ENCODE measurements at places on chromosomes 16 and 17.

DNA sequence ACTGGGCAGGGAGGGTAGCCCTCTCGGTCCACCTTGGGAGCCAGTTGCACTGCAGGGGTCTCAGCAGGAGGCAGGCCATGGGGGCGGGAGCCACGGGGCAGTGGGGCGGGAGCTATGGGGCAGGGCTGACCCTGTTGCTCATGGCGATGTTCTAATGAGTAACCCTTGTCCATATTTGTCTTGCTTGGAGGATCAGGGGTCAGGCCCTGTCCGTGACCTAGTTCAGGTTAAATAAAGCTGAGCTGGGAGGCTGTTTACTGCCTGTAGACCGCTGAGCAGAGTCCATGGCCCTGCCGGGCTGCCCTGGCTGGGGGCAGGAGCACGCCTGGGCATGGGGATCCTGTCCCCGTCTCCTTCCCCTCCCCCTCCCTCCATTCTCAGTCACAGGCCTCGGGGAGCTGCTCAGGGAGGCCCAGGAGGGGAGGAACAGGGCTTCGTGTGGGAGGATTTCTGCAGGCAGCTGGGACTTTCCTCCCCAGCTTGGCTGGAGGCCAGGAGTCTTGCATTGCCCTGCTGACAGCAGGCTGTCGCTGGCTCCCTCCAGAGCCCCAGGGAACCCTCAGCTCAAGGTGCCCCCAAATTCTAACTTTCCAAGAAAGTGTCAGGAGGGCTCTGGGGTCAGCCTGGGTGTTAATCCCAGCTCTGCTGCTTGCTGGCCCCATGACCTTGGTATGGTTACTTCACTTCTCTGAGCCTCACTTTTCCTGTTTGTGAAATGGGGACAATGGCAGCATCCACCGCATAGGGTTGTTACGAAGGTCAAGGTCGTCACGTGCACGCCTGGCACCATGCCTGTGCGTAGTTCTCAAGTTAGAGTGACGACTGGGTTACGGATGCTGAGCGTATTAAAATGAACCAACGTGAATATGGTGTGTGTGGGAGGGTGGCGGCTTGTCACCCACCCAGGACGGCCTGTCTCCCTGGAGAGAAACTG lies 6.1 kb upstream of the SERPINF2 start:
- peak; percentile 65 for DNase-seq

- DNase-seq: no peak
Measured at GRCh38 chr17:79841369-79842135, 2.3 kb upstream of the CBX4 start.

DNA sequence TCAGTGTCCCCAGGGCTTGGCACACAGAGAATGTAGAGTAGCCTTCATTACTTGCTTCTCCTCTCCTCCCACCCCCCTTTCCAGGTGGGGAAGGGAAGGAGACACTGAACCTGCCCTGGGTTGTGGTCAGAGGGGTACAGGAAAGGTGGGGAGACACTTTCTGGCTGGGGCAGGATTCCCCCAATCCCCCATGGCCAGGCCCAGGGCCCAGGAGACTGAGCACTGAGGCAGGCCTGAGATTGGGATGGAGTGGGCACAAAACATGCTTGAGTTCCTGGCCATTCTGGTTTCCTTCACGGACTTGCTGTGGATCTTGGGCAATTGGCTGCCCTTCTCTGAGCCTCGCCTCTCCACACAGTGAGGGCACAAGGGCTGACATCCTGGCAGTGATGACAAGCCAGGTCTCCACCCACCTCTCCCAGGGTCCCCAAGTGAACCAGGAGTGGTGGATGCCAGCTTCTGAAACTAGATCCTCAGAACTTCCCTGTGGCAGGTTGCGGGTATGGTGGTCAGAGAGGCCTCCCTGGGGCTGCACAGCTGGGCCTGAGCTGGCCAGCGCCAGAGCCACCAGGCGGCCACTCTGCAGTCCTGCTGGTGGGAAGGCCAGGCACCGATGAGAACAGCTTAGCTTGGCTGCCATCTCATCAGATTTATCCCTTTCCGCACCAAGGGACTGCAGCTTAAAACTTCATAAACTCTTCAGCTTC lies 9.3 kb downstream of the ZNF629 start:
- DNase-seq: peak; percentile 38

GRCh38 chr17:8362651-8363332 lies 13.7 kb downstream of the KRABD2 start:
- DNase-seq: peak; percentile 42

GRCh38 chr16:21703589-21704174 lies 39.9 kb downstream of the OTOA start:
- DNase-seq: no peak

GRCh38 chr16:63690961-63691360 lies 1430.9 kb downstream of the CDH11 start:
- DNase-seq: no peak

DNA sequence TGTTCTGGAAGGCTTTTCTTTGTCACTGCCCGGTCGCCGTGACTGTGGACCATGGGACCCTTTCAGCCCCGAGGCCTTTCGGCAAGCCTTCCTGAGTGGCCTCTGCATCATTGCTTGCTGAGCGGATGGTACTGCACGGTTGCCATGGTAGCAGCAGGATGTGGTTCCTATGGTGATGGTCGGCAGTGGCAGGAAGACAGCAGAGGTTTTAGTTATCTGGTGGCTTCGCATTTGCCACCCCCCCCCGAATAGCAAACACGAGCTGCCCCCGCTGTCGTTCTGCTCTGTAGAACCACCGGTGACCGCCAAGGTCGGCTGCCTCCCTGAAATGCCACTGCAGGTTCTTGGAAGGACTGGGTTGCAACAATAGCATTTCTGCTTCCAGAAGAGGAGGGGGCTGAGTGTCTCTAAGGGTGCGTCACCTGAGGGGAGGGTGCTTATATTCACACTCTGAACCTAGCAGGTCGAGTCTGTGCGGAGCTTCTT lies 76.6 kb downstream of the CMIP start:
- DNase-seq: no peak

- no peak for DNase-seq
Measured at GRCh38 chr16:27366687-27367460, 35.1 kb upstream of the IL21R start.

GRCh38 chr17:62876063-62876462 lies 67.9 kb upstream of the MARCHF10 start:
- peak; percentile 13 for DNase-seq

- peak; percentile 16 for DNase-seq
Measured at GRCh38 chr17:64974750-64975317, 55.6 kb upstream of the LRRC37A3 start.

DNA sequence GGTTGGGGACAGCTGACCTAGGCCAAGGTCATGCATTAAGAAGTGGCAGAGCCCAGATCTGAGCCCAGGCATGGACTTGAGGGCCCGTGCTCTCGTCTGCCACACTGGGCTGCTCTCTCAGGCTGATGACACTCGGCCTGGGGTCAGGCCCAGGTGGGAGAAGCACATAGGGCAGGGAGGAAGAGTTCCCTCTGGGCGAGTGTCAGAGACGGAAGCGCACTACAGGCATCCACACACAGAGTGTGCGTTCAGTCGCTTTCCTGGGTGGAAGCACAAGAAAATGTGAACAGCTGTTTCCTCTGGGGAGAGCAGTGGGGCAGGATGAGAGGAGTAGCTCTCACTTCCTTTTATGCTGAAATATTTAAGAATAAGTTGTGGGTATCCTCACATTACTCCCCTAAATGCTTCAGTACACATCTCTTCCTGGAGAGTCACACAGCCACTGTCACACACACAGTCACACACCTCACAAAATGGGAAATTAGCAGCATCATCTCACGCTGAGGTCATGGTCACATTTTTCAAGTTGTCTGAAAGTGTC lies 59.7 kb downstream of the B9D1 start:
- DNase-seq: peak; percentile 67

DNA sequence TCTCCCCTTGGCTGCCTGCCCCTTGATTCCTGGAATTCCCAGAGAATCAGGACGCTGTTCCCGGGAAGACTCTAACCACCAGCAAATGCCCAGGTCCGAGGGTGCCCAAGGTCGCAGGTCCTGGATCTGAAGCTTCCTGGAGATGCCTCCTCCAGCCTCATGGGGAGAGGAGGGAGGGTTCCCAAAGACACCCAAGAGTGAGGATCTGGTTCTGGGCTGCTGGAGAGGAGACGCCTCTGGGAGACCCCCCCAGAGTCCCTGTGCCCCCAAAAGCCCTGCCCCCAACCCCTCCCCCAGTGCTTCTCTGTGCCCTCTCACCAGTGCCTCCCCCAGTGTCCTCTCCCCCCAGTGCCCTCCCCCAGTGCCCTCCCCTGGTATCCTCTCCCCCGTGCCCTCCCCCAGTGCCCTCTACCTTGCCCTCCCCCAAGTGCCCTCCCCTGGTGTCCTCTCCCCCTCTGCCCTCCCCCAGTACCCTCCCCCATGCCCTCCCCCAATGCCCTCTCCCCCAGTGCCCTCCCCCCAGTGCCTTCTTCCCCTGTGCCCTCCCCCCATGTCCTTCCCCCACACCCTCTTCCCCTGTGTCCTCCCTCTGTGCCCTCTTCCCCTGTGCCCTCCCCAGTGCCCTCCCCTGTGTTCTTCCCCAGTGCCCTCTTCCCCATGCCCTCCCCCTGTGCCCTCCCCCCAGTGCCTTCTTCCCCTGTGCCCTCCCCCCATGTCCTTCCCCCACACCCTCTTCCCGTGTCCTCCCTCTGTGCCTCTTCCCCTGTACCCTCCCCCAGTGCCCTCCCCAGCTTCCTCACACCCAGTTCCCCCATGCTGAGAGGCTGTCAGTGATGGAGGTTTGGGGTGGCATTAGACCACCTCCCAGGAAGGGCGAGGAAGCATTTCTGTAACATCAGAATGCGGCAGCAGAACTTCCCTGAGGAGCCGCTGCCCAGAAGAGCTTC lies 6.3 kb upstream of the SECTM1 start:
- DNase-seq: peak; percentile 68

DNA sequence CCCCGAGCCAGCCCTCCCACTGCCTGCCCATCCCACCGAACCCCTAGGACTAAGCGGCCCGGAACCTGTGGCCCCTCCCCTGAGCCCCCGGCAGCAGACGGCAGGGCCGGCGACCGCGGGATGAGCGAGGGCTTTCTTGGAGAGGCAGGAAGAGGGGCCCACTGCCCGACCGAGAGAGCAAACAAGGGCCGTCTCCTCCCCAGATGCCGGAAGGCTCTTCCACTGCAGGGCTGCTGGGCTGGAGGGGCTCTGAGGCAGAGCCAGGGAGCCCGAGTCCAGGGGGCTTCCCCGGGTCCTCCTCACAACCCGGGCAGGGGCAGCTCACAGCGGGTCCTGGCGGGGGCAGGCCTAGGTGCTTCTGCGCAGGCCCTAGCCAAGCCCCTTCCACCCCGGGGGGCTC lies 2.9 kb downstream of the PERCC1 start:
- DNase-seq: no peak

- DNase-seq: peak; percentile 51
Measured at GRCh38 chr16:30092373-30093010, 768 bp upstream of the TBX6 start.

- DNase-seq: no peak
Measured at GRCh38 chr17:55343900-55344513, 77.6 kb downstream of the MMD start.

- DNase-seq: peak; percentile 21
Measured at GRCh38 chr16:88527186-88527936, 42.8 kb upstream of the ZC3H18 start.

DNA sequence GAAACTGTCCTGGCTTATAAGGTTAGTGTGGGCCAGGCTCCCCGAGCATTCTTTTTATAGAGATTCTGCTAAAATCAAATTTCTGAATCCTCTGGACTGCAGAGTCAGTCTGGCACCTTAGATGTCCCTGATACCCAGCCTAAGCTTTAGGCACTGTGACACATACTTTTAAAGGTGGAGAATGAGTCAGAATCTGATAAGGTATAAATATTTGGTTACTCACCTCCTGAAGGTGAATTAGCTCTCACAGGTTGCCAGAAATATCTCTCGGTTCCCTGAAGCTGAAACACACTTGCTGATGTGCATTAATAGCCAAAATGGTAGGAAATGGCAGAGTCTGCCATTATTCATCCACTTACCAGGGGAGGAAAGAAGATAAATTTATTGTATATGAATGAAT lies 446.9 kb downstream of the UTP18 start:
- DNase-seq: no peak

DNA sequence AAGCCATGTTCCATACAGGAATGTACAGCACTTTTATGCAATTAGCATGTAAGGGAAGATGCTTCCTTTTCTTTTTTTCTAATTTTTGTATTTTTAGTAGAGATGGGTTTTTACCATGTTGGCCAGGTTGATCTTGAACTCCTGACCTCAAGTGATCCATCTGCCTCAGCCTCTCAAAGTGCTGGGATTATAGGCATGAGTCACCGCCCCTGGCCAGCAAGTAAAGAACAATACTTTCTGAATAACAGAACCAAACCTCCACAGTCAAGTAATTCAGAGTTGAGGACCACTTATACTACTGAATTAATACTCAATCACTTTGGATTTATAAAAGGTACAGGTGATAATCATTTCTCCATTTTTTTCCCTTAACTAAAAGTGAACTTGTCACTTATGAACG lies 13.0 kb downstream of the C16orf87 start:
- DNase-seq: peak; percentile 56

GRCh38 chr17:67544364-67544955 lies 167.4 kb downstream of the PITPNC1 start:
- no peak for DNase-seq

- peak; percentile 90 for DNase-seq
Measured at GRCh38 chr17:57869617-57870282, 19.9 kb upstream of the MRPS23 start.

GRCh38 chr16:54407596-54407995 lies 121.0 kb upstream of the IRX3 start:
- peak; percentile 52 for DNase-seq

DNA sequence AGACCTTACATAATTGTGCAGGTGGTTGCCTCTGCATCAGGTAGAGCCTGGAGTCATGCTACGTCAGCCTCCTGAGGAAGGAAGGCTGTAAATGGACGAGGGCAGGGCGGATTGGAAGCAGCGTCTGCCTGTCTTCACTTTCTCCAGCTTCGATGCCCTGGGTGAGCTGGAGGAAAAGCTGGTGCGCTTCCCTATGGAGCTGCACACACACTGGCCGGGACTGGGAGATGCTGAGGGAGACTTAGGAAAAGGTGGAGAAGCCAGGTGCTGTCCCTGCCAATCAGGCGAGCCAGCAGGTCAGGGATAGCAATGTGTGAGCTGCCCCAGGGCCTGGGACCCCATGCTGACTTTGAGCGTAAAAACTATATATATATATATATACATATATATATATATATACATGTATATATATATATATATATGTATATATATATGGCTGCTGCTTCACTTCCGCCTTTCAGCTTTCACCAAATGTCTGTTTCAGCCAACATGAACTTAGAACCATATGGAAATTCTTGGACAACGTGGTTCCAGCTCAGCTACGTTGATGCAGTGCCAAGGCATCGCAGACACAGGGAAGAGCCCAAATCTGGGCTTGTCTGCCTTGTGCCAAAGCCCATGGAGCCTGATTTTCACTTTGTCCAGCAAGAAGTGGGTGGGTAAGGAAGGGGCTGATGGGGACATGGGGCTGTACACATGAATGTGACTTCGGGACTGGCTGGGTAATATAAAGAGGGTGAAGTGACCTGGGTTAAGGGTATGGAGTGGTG lies 71.5 kb upstream of the NKD1 start:
- no peak for DNase-seq

DNA sequence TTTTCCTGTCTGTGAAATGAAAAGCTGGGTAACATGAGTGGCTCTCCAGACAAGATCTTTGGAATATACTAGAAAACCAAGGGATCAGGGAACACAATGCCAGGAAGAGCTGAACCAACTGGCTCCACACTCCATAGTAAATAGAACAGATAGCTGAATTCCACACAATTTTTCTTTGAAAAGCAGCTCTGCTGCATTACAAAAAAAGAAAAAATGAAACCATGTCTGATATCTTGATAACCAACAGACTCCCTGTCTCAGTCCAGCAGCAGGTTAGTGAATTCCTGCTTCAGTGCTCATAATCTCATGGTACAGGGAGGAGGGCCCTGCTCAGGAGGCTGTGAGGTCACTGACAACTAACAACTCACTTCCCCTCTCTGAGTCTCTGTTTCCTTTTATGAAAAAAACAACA lies 97.1 kb downstream of the CDH11 start:
- no peak for DNase-seq

- peak; percentile 8 for DNase-seq
Measured at GRCh38 chr17:65523853-65524664, 37.4 kb downstream of the AXIN2 start.

All from LHCN-M2 (cell line).